ENCODE measurements at places on chromosomes 7 and 10.

DNA sequence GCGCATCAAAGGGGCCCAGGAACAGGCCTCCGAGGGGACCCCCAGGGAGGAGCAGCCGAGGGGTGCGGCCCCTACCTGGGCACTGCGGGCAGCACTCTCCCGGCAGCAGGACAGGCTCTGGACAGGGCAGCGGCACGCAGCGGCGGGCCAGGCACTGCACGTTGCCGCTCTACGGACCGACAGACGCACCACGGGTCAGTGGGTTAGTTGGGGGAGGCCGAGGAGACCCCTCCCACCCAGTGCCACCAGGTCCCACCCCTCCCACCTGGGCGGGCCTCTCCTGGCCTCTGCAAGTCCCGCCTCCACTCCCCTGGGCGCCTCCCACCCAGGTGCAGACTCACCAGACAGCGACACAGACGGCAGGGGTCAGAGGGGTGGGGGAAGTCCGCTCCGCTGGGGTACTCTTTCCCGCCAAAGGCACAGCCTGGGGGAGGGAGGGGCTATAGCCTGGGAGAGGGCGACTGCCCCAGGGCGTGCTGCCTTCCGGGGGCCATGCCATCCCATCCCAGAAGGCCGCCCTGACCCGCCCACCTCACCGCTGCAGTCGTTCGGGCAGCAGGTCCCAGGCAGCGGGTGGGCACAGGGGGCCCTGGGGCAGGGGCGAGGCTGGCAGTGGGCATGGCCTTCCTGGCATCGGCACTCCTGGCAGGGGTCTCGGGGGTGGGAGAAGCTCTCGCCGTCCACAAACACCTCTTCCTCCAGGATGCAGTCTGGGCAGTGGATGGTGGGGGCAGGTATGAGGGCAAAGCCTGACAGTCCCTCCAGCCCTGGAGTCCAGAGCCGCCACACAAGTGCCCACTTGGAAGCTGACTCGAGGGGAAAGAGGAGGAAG lies 19.2 kb downstream of the KCP start:
- DNase-seq = no peak

GRCh38 chr7:151517601-151518104 lies 2.0 kb downstream of the RHEB start:
- no peak for DNase-seq

GRCh38 chr10:23754179-23754578 lies 315.3 kb downstream of the OTUD1 start:
- DNase-seq = no peak

DNA sequence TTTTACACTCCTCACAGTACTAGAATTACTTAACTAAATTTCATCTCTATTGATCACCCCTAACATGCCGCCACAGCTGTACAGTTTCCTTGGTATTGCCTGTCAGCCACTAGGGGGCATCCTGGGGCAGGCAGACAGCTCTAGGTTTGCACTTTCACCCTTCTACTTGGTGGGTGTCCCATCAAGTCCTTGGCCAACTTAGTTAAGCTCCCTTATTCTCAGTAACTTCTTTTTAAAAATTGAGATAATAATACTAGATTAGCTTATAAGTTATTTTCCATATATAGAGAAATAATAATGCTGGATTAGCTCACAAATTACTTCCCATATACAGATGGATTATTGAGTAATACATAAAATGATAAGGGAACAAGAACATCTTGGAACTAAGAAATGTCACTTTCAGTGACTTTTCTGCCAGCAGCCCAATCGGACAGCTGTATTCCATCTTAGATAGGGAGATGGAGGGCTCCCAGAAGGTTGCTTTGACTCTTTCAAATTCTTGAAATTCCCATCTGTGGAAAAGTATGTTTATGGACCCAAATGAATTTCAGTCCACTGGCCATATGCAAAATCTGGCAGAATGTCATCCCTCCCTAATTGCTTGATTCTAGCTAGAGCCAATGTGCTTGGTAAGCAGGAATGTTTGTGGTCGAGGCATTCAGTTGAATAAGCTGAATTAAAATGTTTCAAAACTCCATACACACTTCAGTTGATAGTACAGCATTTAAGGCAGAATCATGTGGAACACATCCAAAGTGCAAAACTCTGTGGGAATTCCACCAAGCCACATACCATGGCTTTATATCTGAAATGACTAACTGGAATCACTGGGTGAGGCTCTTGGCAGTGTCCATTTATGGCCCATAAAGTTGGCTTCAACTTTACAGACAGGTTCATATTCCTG lies 309.7 kb downstream of the CSTF2T start:
- DNase-seq = no peak

GRCh38 chr7:4712281-4713182 lies 30.4 kb downstream of the FOXK1 start:
- peak; percentile 45 for DNase-seq

- no peak for DNase-seq
Observed at GRCh38 chr10:122054048-122055025, 65.4 kb downstream of the TACC2 start.

GRCh38 chr7:84949067-84949466 lies 237.8 kb downstream of the SEMA3D start:
- no peak for DNase-seq

GRCh38 chr7:100102950-100103840 lies 1.8 kb downstream of the AP4M1 start:
- DNase-seq = no peak

DNA sequence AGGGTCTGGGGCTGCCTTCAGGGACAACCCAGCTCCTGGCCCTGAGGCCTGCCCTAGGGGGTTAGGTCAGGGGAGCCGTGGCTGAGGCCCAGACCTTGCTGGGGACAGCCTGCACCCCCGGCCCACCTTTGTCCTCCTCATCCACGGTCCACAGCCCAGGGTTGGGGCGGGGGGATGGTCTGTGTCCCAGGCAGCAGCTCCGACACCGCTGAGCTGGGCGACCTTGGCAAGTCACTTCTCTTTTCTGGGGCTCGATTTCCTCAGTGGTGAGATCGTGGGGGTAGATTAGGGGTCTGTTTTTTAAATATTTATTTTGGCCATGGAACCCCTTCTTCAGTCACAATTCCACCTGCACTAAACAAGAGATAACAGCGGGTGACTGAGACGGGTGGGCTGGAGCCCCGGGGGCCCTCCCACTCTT lies 30.9 kb downstream of the DNAJB12 start:
- no peak for DNase-seq

- DNase-seq = no peak
Observed at GRCh38 chr10:85045046-85045445, 716.7 kb downstream of the CCSER2 start.

DNA sequence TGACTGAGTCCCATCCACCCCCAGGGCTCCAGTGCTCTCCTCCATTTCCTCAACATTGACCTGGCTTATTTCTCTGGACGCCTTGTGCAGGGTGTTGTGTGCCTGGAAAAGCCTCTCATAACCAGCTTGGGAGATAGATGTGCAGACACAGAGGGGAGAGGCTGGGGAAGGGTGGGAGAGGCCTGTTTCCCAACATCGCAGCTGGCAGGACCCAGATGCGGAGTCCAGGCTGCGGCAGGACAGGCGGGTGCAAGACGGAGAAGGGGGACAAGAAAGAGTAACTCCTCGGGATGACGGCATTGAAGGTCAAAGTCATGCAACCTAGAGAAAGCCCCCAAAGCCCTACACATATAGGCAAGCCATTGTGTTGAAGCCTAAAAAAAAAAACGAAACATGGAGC lies 54.1 kb upstream of the ANTXRL start:
- DNase-seq = no peak

- no peak for DNase-seq
Observed at GRCh38 chr7:2993868-2994267, 49.8 kb downstream of the CARD11 start.

DNA sequence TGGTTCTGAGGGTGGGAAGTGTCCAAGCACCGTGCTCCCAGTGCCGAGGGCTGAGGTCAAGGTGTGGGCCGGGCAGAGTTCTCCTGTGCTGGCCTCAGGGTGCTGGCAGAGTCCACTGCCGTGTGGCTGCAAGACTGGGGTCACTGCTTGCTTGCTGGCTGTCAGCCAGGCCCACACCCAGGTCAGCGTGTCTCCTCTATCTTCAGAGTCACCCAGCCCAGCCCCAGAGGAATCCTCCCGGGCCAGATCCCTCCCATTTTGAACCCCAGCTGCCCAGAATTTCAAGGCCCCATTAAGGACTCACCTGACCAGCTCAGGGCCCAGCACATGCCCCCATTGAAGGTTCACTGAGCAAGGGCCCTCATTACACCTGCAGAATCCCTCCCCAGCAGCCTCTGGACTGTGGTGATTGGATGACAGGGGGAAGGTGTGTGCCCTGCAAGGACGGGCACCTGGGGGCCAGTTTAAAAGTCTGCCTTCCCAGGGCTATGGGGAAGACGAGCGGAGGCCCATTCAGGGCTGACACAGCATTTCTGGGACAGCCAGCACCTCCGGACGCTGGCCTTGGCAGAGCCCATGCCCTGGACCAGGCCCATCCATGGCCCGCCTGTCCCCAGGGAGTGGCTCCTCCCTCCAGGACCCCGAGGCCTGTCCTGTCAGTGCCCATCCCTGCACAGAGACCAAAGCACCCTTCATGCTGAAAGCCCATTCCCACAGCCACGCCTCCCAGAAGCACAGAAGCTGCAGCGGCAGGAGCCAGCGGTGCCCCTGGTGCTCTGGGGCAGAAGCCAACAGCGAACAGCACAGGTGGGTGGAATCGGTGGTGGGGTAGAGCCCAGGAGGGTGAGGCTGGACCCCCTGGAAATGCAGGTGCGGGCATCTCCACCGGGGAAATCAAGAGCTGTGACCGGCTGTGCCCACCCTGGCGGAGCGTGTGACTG lies 45.1 kb upstream of the PPP2R2D start:
- DNase-seq = no peak

- DNase-seq = no peak
Observed at GRCh38 chr7:26183545-26184280, 16.8 kb downstream of the HNRNPA2B1 start.

DNA sequence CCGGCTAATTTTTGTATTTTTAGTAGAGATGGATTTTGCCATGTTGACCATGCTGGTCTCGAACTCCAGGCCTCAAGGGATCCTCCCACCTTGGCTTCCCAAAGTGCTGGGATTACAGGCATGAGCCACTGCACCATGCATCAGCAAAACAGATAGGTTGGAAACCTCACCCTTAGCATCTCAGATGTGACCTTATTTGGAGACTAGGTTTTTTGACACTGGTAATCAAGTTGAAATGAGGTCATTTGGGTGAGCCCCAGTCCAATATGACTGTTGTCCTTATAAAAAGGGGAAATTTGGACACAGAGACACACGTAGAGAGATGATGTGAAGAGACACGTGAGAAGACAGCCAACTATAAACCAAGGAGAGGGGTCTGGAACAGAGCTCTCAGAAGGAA lies 42.5 kb upstream of the TPST1 start:
- DNase-seq = no peak

- no peak for DNase-seq
Observed at GRCh38 chr7:106112972-106113421, 885 bp upstream of the SYPL1 start.

- no peak for DNase-seq
Observed at GRCh38 chr10:79148452-79149344, 79.9 kb downstream of the ZMIZ1 start.

DNA sequence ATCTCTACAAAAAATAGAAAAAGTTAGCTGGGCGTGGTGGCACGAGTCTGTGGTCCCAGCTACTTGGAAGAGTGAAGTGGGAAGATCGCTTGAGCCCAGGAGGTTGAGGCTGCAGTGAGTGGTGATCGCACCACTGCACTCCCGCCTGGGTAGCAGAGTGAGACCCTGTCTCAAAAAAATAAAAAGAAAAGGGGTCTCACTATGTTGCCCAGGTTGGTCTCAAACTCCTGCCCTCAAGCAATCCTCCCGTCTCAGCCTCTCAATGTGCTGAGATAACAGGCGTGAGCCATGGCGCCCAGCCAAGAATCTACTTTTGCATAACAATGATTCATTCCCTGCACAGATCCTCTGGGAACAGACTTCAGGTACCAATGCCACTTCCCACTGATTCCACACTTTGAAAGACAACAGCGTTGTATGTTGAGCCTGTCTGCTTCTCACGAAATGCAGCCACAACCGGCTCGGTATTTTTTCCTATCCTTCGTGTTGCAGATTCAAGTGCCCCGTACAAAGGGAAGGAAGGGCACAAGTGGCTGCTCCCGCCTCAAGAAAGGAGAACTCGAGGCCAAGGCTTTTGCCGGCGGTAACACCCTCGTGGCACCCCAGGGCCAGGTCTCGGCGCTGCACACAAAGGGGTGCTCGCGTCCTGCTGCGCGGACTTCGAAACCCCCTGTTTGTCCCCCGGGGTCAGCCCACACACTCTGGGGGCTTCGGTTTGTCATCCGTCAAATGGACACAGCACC lies 745 bp downstream of the DAGLB start:
- peak; percentile 34 for DNase-seq

- DNase-seq = no peak
Observed at GRCh38 chr10:35442028-35442427, 105.7 kb downstream of the CCNY start.

- no peak for DNase-seq
Observed at GRCh38 chr7:117718116-117718835, 155.0 kb downstream of the CTTNBP2 start.

GRCh38 chr10:96089670-96090462 lies 40.2 kb upstream of the ZNF518A start:
- peak; percentile 93 for DNase-seq

- DNase-seq = no peak
Observed at GRCh38 chr10:47365431-47366180, 17.4 kb downstream of the RBP3 start.

DNA sequence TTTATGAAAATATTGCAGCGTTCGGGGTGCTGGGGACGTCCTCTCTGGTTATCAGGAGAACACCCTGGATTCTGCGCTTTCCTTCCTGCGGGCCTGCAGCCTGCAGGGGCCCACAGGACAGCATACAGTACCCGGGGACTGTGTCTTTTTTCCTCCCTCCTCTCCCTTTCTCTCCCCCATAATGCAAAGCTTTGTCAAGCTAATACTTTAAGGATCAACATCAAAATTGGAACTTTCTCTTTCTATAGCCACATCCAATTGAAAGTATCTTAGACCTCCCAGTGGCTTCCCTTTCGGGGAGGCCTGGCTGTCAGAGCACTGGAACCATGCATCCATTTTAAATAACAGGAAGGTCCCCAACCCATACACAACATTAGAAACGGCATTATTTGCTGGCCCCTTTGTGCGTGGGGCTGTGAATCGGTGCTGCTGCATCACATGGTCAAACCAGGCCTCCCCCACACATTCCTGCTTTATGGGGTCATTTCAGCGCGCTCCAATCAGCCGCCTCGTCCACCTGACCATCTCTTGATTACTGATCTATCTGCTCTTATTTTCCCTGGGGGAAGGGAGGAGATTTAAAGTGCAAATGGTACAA lies 505.1 kb downstream of the DNAJB6 start:
- DNase-seq = no peak

GRCh38 chr10:114181971-114182370 lies 2.8 kb downstream of the TDRD1 start:
- DNase-seq = no peak

DNA sequence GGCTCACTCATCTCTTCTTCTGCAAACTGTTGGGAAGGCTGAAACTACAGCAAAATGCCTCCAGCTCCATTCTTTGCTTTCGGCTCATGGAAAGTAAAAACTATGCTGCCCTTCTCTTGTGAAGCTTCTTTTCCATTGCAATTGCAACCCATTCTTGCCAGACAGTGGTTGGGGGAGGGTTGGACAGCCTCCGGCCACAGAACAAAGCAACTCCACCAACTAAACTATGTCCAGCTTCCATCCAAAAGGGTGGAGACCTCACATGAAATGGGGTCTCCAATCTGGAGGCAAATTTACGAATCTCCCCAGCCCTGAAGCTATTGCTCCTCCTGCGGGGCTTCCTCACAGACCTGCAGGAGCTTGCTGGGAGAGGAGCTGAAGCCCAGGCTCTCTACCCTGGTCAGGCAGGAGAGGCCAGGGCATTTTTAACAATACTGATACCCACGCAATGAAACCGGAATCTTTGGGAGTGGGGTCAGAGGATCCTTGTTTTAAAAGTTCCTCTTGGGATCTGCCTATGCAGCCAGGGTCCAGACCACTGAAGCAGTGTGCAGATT lies 549 bp downstream of the GPNMB start:
- DNase-seq = no peak

- DNase-seq = no peak
Observed at GRCh38 chr7:13846386-13846785, 143.1 kb downstream of the ETV1 start.

Data from LNCaP clone FGC (cell line).